Right renal pelvis (tissue), 4 donors: ENCODE measurements at places on chromosomes 6 and 20.

GRCh38 chr6:137424251-137424650 is 69.9 kb downstream of the OLIG3 start:
- DNase-seq = no peak

GRCh38 chr20:22700367-22700766 is 116.0 kb upstream of the FOXA2 start:
- no peak for DNase-seq

DNA sequence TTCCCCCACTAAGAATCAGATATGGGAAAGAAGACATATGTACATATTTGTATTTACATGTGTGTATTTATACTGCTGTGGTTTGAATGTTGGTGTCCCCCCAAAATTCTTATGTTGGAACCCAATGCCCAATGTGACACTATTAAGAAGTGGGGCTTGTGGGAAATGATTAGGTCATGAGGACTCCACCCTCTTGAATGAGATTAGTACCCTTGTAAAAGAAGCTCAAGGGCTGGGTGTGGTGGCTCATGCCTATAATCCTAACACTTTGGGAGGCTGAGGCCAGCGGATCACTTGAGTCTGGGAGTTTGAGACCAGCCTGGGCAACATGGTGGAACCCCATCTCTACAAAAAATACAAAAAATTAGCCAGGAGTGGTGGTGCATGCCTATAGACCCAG is 3.9 kb upstream of the SMIM13 start:
- DNase-seq = no peak

- DNase-seq = no peak
Observed at GRCh38 chr20:63167026-63167917, 48.7 kb downstream of the YTHDF1 start.

GRCh38 chr6:163092876-163093275 is 321.6 kb upstream of the QKI start:
- DNase-seq = no peak

DNA sequence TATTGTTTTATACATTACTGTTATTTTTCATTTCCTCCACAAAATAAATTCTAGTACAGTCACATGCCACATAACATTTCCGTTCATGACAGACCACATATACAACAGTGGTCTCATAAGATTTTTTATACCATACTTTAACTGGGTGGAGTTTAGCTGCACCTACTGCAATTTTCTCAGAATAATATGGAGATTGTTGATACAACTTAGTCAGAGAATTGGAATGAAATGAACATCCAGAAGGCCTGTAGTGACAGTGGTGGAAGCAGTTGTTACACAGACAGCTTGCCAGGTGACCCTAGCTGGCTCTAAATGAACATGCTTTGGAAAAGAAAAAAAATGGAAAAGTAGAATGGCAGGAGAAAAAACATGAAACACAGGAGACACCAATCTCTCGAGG is 183.2 kb upstream of the TCF21 start:
- no peak for DNase-seq

GRCh38 chr20:14667226-14667625 is 329.8 kb upstream of the FLRT3 start:
- DNase-seq = no peak

DNA sequence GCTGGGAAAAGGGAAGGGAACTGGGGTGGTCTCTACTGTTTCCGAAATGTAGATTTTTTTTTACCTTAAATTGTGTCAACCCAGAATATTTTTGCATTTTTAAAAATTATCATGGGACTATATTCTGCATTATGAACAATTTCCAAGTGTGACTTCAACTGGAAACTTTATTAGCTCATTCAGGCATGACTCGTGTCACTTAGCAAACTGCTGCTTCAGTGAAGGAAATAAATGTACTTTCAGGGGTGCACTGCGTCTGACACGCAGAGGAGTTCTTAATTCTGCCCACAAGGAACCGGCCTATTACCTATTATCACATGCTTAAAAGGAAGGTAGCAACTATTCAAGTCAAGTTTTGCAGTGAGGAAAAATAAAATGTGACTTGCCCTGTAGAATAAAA is 291.3 kb upstream of the PRDM1 start:
- no peak for DNase-seq

DNA sequence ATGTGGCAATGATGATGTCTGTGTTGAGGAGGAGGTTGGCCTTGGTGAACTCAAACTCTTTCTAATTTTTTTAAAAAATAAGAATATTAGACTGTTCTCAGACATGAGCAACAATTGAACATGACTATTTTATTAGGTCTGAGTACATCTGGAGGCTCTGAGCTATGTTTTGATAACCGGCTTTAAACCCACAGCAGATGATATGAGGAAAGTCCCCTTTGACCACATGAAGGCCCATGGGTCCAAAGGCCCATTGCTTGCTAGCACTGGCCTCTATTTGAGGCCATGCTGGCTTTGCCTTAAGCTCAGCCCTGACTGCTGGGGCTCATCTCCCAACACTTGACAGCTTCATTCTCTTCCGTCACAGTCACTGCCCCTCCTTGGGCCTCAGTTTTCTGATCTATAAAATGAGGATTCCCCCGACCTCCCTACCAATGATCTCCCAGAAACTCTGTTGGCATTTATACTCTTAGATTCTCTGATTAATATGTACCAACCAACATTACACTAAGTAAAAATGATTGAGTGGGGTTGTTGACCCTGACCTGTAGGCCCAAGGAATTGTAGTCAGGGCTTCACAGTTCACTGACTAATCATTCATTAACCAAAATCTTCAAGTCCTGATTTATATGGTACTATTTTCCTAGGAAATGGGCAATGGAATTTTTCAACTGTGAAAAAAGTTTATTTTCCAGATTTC is 23.9 kb upstream of the TINAG start:
- no peak for DNase-seq

DNA sequence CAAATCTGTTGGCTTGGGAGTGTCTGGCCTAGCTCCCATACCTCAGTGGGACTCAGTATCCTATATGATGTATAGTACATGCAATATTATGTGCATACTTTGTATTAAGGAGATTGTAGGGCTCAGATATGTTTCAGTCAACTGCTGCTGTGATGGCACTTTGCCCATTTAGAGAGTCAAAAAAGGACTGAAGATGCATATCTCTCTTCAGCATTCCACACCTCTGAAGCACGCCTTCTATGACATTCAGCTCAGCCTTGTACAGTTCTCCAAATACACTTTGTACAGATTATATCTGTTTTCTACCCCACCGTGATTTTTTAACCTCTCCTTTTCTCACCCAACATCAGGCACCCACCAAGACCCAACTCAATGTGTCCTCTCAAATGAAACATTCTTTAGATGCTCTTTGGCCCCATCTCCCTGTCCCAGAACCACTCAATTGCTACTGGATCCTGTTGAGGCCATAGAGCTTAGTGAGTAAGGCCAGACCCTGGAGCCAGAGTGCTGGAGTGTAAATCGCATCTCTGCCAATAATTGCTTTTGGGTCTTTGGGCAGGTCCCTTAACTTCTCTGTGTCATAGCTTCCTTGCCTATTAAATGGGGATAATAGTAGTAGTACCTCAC is 15.6 kb downstream of the ENPP1 start:
- DNase-seq = no peak

- no peak for DNase-seq
Observed at GRCh38 chr6:110357298-110357663, 868 bp downstream of the METTL24 start.

- no peak for DNase-seq
Observed at GRCh38 chr6:118509009-118509617, 39.0 kb upstream of the PLN start.

- DNase-seq = no peak
Observed at GRCh38 chr6:57104336-57104735, 14.3 kb downstream of the ZNF451 start.

- DNase-seq = no peak
Observed at GRCh38 chr6:75084872-75085381, 120.9 kb downstream of the COL12A1 start.

DNA sequence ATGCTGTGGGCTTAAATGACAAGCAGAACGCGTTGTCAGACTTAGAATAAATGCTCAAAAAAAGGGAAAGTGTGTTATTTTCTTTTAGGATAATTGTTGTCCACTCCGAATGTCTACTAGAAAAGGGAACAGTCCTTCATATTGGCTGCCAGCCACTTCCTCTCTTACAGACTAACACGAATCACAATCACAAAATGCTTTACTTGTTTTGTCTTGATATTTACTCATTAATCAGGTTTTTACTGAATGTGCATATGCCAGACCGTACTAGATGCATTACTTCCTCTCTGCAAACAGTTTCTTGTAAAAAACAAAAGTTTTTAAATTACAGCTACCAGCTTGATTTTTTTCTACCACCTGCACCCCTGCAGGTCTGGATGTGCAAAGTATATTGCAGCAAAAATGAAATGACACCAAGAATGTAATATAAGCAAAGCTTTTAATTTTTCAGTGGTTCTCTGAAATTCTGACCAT is 821 bp downstream of the DHX35 start:
- DNase-seq = no peak

GRCh38 chr6:47041741-47042140 is 391 bp downstream of the ADGRF1 start:
- DNase-seq = no peak

- DNase-seq = no peak
Observed at GRCh38 chr6:1603708-1604107, 6.0 kb upstream of the FOXC1 start.

- no peak for DNase-seq
Observed at GRCh38 chr6:168968801-168969200, 284.8 kb downstream of the THBS2 start.

- no peak for DNase-seq
Observed at GRCh38 chr20:17765017-17765416, 65.3 kb downstream of the BANF2 start.

DNA sequence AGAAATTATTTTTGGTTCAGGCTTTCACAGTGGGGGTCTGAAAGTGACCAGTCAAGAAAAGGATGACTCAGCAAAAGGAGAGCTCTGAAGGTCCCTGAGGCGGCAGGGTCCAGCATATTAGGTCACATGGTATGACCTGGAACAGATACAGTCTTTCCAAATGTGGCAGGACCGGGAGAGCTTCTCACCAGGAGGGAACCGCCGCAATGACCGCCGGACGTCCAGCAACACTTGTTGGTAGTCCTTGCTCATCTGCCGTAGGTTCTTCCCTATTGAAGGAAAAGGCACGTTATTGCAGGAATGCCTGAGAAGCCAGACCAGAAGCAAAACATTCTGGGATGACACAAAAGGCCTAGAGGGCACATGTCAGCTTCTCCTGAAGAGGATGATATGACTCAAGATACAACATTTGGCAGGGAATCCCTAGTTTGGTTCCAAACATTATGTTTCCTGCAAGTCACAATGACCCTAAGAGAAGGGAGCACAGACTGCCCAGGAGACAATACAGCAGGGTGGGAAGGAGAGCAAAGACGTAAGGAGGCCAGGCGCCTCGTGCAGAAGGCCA is 17.4 kb downstream of the TBC1D20 start:
- DNase-seq = no peak

DNA sequence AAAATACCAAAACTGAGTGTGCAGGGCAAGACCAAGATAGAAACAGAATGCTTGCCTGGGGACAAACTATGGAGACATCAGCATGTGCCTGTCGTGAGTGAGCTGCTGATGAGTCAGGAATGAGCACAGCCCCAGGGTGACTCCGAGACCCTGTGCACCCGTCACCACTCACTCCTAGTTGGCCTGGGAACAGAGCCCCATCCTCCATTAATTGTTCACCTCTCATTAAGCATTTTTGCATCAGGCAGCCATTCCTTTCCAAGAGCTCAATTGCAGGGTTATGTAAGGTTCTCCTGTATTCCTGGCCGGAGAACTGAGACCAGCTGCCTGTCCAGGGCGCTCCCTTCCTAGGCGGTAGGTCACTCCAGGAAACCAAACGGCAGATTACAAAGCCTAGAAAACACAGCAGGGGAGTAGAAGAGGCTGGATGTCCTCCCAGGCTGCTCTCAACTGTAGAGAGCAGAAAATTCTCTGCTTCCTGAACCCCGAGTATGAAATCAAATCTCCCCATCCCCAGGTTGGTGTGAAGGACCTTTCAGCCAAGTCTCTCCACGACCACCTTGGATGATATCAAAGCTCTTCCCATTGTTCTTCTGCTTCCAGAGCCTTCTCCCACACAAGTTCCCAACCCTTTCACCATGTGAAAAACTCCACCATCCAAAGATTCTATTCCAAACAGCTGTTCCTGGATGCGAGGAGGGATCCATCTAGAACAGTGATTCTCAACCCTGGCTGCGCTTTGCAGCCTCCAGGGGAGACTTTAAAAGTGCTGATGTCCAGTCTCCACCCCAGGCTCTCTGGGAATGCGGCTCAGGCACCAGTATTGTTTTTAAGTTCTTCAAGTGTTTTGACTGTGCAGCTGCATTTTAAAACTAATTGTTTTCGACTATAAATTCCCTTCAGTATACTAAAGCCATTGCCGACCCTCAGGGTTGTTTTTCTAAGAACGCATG is 532.6 kb upstream of the JARID2 start:
- DNase-seq = no peak

DNA sequence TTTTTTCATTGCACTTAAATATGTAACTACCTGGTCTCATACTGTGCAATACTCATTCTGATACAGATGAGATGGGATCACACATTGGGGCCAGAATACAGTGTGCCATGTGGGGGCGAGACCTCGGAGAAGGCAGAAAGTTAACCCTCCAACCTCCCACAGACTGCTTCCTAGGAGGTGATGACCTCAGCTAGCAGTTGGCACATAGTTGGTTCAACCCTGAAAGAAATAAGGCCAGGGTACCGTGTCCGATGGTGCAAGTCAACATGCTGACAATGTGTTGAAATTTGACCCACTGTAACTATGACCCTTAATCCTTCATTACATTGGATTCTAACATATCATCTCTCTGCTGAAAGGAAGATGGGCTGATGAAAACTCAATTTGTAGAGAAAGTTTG is 61.9 kb downstream of the GJA10 start:
- no peak for DNase-seq

GRCh38 chr6:131067521-131067920 is 4.5 kb upstream of the EPB41L2 start:
- no peak for DNase-seq

- DNase-seq = no peak
Observed at GRCh38 chr20:41355192-41355591, 11.4 kb downstream of the EMILIN3 start.

GRCh38 chr6:25346064-25346463 is 66.9 kb downstream of the CARMIL1 start:
- DNase-seq = no peak

GRCh38 chr6:158505194-158505593 is 54.7 kb upstream of the TMEM181 start:
- DNase-seq = no peak

DNA sequence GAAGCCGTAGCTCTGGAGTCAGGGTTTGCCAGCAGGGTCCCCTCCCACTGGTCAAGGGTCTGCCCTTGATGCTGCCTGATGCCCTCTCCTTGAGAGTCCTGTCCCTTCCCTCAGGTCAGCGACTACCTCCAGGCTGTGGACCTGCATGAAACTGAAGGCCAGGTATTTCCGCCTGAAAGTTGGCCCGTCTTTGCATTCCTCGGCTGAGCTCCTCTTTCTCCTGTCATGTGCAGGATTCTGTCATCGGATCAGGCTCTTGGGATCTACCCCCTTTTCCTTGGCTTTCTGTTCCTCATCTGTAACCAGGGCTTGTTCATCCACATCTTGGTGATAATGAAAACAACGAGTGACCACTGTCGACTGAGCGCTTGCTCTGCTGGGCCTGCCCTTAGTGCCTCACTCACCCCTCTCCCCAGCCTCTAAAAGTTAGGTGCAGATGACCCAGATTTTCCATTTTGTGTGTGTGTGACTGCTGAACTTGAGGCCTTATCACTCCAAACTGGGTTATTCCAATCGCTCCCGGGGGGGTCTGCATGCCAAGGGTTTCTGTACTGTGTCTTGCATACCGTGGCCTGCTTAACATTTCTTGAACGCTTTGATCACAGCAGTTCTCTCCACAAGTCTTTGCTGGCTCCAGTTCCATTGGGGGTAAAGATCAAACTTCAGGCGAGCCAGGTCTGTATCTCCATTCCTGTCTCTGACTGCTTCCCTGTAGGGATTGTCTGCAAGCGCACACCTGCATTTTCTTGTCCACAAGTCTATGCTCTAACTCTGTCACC is 81.6 kb downstream of the DTD1 start:
- DNase-seq = no peak
